ENCODE measurements at places on chromosomes 2 and 18.
A peak's percentile ranks its signal among the peaks of the same experiment; 100 is the strongest.

GRCh38 chr2:201977651-201978050 is 56.0 kb upstream of the FZD7 start:
- DNase-seq, result no peak

- DNase-seq, result peak; percentile 27
Measured at GRCh38 chr2:10407841-10408648, 40.1 kb downstream of the ODC1 start.

DNA sequence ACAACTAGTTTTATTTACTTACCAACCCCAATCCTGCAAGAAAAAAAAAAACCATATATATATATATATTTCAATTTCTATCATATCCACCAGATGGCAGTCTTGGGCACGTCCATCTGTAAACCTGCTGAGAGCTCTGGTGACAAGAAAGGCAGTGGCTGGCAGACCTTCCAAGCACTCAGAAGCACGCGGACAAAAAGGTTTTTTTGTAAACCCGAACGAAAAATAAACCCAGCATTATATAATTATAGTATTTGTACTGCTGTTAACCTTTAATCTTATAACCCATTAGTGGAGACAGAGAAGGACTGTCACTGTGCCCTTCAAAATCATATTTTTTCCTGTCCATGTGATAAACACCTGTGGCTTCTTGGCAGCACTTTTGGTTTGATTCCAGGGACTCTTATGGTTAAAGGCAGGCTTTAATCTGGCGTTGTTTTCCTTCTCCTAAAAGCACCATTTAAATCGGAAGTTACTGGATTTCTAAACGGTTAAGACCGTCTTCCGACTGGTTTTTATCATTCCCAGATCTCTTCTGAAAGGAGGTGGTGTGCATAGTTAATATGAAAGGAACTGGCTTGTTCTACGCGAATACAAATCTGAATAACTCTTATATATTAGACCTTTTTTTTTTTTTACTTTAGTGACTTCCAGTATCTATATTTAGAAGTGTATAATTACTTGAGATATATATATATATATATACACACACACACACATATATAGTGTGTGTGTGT is 31.0 kb upstream of the SLC3A1 start:
- no peak for DNase-seq

GRCh38 chr2:125456693-125457363 is 1199.1 kb upstream of the GYPC start:
- no peak for DNase-seq

DNA sequence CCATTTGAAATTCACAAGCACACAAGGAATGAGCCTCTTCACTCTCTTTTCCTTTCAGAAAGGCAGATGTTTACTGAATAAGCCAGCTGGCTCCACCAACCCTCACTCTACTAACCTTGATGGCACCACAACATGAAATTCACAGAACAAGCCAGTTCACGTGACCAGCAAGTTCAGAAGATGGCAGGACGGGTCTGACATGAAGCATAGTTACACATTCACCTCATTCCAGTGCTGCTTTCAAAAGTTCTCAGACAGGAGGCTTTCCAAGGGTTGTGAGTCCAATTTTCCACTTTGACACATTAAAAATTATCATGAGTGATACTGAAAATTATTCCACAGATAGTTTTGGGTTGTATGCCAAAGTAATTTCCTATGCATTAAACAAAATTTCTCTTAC is 74.2 kb upstream of the MBOAT2 start:
- no peak for DNase-seq

DNA sequence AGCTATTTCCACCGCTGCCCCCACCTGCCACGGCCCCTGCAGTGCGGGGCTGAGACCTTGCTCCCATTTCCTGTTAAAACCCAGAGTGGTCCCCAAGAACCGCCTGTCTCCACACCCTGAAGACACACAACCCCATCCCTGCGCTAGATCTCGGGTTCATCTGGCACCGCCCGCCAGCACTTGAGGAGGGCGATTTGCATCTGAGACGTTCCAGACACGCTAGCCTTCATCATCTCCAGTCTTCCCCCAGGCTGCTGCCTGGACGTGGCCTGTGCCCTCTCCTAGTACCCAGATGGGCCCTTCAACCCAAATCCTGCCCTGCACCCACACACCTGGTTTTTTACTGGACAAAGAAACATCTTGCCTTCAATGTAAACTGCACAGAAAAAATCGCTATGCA is 49.8 kb downstream of the SLC66A2 start:
- DNase-seq, result no peak

GRCh38 chr2:127637725-127638252 is 8.2 kb upstream of the GPR17 start:
- DNase-seq, result no peak

DNA sequence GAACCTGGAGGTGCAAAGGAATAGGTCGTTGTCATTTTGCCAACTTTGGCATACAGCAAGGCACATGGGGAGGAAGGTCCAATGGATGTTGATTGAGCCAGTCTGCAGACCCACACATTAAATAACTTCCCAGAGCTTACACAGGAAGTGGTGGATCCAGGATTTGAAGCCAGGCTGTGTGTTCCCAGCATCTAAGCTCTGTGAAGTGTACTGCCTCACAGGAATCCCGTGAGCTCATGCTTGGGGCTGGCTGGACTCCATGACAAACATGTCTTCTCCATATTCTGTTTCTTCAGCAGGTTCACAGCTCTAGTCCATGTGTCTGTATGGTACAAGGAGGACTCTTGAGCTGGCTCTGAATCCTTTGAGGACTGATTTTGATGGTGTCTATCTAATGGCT is 63.9 kb downstream of the KLHL29 start:
- DNase-seq, result no peak

DNA sequence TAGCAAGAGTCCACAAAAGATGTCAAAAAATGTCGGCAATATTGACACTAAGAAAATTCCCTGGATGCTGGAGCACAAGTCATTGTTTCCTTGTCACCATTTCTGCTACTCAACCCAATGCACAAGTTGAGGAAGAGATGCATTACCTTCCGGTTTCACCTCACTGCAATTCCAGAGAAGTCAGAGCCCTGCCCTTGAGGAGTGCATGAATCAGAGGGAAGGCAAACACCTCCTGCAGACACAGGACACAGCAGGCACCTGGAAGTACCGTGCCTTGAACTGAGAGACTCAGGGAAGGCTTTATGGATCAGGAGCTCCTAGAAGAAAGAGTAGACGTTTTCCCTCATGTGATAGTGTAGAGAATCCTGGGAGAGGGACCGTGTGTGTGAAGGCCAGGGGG is 62.7 kb upstream of the ARL4C start:
- no peak for DNase-seq

DNA sequence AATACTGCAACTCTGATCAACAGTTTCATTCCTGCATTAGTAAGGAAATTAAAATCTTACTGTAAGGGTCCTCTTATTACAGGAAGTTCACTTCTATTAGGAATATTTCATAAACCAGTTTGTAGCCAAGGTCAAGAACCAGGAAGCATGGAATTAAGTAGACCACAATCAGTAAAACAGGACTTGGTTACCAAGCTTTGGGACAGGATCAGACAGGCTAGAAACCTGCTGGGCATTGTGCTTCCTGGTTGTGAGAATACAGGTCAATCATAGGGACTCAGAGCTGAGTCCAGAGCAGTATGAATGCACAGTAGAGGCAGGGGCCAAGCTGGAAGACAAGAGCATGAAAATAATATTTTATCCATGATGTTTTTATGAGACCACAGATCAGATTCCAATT is 248.0 kb downstream of the IKZF2 start:
- DNase-seq, result no peak

GRCh38 chr18:56319953-56320352 is 318.4 kb downstream of the TXNL1 start:
- DNase-seq, result no peak

DNA sequence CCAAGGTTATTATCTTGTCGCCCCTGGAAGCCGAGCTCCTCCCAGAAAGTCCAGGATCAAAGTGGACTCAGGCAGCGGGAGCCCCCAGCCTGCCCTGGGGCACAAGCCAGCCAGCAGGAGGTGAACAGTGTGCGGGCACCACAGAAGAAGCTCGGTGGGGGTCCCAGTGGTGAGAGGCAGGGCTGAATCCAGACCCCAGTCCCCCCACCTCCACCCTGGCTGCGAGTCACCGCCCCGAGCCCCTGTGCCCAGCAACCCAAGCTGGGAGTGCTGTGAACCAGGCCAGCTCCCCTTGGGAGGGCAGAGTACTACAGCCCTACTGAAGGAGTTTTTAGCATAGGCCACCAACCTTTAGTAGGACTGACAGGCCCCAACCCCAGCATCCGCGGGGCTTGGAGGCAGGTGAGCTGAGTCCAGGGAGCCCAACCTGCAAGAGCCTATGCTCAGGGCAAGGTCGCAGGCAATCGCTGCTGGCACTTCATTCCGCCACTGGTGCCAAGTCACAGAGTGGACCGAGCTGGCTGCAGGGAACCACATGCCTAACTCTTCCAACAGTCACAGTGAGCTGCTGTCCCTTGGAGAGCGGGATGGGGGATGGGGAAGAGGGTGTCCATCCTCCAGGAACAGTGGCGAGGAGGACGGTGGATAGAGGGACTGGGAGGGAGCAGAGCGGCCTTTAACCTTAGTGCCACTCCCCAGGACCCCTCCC is 3.0 kb downstream of the PIEZO2 start:
- DNase-seq, result no peak

DNA sequence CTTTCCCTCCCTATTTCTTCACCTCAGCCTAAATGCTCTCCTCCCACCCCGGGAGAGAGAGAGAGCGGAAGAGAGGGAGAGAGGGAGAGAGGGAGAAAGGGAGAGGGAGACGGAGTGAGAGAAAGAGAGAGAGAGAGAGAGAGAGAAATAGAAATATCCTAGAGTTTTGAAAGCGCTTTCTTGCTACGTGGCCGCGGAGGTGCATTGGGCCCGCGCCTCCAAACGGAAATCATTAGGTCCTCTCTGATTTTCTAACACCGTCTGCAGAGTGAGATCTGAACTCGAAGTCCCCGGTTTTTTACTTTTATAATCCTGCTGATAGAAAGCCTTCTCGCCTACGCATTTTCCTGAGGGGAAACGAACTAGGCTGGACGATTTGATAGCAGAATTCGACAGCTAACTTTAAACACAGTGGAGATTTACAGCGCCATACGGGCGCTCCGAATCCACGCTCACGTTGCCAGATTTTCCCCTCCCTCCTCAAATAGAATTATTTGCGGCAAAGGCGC is 903 bp upstream of the EVX2 start:
- no peak for DNase-seq

GRCh38 chr2:16674154-16674553 is 8.5 kb upstream of the CYRIA start:
- no peak for DNase-seq

DNA sequence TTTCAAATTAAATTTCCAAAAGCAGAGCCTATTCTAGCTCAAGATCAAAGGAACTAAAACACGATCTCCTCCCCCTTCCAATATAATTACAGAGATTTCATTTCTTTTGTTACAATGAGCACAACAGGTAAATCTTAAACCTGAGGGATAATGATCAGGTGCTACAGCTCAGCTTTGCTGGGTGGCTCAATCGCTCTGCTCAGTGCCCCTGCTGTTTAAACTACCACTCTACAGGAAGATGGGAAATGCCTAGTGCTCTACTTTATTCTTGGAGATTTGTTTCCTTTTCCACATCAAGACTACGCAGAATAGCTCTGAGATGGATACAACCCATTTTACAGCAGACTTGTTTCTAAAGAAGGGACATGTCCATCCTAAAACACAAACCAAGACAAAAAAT is 162.3 kb downstream of the TCF4 start:
- DNase-seq, result no peak

DNA sequence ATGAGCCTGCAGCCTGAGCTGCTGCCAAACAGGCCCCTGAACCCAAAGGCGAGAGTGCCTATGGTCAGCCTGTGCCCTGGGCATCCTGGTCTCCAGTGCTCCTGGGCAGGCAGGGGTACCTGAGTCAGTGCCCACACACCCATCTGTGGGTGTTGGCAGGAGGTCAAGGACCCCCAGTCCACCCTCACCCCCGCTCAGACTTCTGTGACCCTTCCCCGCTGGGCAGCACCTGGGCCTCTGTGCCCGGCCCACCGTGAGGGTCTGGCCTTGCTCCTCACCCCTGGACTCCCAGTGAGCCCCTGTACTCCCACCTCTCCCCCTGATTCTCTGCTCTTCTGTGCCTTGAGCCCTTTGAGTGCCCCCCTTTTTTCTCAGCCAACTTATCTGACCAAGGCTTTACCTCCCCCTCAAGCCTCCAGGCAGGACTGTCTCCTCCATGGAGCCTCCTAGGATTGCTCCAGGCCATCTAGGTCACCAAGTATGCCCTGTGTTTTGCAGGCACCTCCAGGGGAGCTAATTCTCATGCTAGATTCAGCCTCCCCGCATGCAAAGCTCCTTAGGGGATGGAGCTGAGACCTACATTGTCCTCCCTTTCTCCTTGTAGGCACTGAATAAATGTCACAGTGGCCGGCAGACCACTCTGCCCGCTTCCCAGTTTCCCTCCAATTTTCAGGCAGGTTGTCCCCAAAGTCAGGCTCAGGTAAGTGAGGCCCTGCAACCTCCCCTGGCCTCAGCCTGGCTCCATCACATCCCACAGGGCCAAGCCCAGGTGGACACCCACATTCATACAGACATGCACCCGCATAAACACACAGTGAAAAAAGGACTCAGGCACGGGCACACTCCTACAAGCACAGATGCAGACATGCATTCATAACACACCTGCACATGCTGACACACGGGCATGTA is 21.9 kb upstream of the PTMA start:
- DNase-seq, result no peak

- DNase-seq, result no peak
Measured at GRCh38 chr2:239608723-239609122, 207.9 kb upstream of the HDAC4 start.

- DNase-seq, result no peak
Measured at GRCh38 chr2:232239951-232240681, 138.4 kb upstream of the ALPP start.

DNA sequence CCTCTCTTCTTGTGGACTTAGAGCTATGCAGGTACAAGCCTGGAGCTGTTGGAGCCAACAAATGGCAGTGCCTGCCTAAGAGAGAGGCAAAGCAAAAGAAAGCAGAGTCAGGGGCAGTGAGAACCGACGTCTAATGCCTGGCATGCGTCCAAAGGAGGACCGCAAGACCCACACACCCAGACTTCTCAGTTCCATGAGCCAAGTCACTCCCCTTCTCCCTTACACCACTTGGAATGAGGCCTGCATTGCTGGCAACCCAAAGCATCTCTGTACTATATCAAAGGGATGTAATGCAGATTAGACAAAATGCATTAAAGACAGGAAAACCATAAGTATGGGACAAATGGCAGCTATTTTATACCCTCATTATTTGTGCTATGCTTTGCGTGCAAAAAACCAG is 49.9 kb upstream of the RNU4ATAC start:
- no peak for DNase-seq
